Naive thymus-derived CD4-positive, alpha-beta T cell (primary cell): ENCODE measurements at places on chromosomes 11 and 22.

DNA sequence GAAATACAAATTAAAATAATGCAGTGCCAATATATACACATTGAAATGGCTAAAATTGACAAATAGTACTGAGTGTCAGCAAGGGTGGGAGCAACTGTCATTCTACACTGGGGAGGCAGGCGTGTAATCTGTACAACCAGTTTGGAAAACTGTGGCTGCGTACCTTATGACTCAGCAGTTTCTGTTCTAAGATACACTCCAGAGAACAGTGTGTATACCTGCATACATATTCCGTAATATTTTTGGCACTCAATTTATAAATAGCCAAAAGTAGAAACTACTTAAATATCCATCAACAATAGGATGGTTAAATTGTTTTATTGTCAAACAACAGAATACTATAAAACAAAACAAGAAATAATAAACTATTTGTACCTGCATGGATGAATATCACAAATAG, 57.6 kb downstream of the RNF169 start:
- H3K27me3 ChIP-seq, result no peaks in the 10 kb centered on the region
- DNase-seq, result no peak
- no peak overlapping the region for H3K4me3 ChIP-seq
- no peaks in the 10 kb centered on the region for H3K36me3 ChIP-seq
- H3K27ac ChIP-seq, result no peak overlapping the region
- no peaks in the 10 kb centered on the region for H3K4me1 ChIP-seq

DNA sequence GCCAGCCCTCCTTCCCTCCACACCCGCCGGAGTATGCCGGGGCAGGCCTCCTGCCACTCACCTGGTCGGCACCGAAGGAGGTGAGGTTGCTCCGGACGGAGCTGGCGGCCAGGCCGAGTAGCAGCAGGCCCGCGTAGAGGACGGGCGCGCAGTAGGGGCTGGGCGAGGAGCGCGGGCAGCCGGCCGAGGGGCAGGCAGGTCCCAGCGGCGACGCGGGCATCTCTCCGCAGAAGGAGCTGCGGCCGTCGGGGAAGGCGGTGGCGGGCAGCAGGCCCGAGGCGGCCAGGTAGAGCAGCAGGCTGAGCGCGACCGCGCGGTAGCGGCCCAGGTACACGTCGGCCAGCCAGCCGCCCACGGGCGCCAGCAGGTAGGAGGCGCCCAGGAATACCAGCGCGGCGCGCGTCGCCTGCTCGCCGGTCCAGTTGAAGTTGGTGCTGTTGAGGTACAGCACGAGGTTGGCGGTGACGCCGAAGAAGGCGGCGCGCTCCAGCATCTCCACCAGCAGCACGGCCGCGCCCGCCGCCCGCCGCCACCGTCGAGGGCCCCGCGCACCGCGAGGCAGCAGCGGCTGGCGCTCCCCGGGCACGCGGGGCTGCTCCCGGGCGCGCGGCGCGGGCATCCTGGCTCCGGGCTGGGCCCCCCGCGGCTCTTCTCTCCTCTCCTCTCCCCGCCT, 907 bp downstream of the SLC15A3 start:
- no peaks in the 10 kb centered on the region for H3K4me1 ChIP-seq
- peak; percentile 48 for DNase-seq
- no peaks in the 10 kb centered on the region for H3K27me3 ChIP-seq

DNA sequence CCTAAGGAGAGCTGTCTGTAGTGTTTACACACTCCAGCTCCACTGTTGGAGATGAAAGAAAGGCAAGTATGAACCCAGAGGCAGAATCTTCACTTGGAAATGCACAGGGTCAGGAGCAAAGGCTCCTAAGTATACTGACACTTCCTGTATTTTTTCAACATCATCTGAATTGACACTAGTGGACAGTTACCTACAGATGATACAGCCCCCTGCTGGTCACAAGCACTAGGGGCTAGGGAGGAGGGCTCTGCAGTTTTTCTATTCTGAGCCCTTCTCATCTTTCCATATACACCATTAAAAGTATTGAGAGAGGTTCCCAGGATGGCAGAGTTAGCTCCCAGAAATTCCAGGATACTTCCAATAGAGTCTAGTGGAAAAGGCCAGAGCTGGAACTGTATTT, 290.3 kb upstream of the API5 start:
- no peak overlapping the region for H3K27ac ChIP-seq
- no peaks in the 10 kb centered on the region for H3K4me1 ChIP-seq
- no peaks in the 10 kb centered on the region for H3K36me3 ChIP-seq
- H3K4me3 ChIP-seq, result no peak overlapping the region
- H3K27me3 ChIP-seq, result no peaks in the 10 kb centered on the region
- DNase-seq, result no peak

DNA sequence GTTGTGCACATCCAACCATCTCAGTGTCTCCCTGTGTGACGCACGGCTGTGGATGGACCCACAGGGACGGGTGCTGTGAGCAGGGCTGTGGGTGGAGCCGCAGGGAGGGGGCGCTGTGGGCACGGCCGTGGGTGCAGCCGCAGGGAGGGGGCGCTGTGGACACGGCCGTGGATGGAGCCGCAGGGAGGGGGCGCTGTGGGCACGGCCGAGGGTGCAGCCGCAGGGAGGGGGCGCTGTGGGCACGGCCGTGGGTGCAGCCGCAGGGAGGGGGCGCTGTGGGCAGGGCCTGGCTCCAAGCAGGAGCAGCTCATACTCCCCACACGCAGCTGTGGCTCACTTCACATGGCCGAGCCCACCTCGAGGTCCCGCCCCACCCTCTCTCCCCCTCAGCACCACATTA, 6.0 kb upstream of the MAPK11 start:
- H3K27me3 ChIP-seq, result no peaks in the 10 kb centered on the region
- no peak for DNase-seq
- no peaks in the 10 kb centered on the region for H3K36me3 ChIP-seq
- H3K27ac ChIP-seq, result no peak overlapping the region
- peaks cover 3% of the 10 kb centered on the region for H3K4me1 ChIP-seq
- no peak overlapping the region for H3K4me3 ChIP-seq

- peaks cover 3% of the 10 kb centered on the region for H3K27me3 ChIP-seq
- H3K27ac ChIP-seq, result no peak overlapping the region
- H3K4me3 ChIP-seq, result no peak overlapping the region
- H3K4me1 ChIP-seq, result peaks cover 12% of the 10 kb centered on the region
- H3K36me3 ChIP-seq, result no peaks in the 10 kb centered on the region
- no peak for DNase-seq
These were observed 4.3 kb downstream of the CADM1 start for GRCh38 chr11:115499891-115500290.

DNA sequence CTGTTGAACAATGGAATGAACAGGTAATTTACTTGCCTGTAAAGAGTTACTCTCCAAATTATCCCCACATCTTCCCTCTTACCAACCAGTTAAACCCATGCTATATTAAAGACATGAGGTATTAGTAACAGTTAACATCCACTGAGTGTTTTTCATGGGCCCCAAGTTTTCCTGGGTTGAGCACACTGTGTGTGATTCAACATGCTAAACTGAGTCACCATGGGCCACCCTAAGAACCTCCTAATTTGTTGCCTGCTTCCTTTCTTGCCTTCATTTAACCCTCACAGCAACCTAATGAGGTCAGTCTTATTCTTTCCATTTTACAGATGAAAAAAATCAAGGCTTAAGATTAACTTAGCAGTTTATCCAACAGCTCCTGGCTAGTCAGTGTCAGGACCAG, 51.0 kb downstream of the GALNT18 start:
- no peaks in the 10 kb centered on the region for H3K36me3 ChIP-seq
- H3K27me3 ChIP-seq, result no peaks in the 10 kb centered on the region
- no peak overlapping the region for H3K27ac ChIP-seq
- no peaks in the 10 kb centered on the region for H3K4me1 ChIP-seq
- DNase-seq, result no peak
- no peak overlapping the region for H3K4me3 ChIP-seq

DNA sequence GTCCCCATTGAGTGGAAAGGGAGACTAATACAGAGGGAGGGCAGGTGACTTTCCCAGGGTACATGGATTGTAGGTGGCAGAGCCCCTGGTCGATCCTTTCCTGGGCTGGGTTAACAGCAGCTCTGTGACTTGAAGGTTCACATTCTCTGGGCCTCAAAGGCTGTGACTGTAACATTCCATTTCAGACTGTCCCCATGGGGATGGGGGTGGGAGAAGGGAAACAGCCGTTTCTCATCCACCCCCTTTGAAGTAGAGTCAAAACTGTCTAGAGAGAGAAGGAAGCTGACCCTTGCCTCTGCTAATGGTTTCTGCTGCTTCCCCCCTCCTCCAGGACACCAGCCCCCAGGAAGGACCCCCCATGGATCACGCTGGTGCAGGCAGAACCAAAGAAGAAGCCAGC, 19.2 kb downstream of the MICALL1 start:
- no peaks in the 10 kb centered on the region for H3K27me3 ChIP-seq
- H3K36me3 ChIP-seq, result no peaks in the 10 kb centered on the region
- no peak overlapping the region for H3K27ac ChIP-seq
- H3K4me1 ChIP-seq, result no peaks in the 10 kb centered on the region
- no peak overlapping the region for H3K4me3 ChIP-seq

- H3K27me3 ChIP-seq, result no peaks in the 10 kb centered on the region
- no peak for DNase-seq
- H3K4me1 ChIP-seq, result no peaks in the 10 kb centered on the region
- H3K36me3 ChIP-seq, result peaks cover 46% of the 10 kb centered on the region
These were observed 2.2 kb downstream of the CPT1B start for GRCh38 chr22:50576070-50576469.

- no peak overlapping the region for H3K27ac ChIP-seq
- DNase-seq, result no peak
- H3K36me3 ChIP-seq, result no peaks in the 10 kb centered on the region
- H3K4me3 ChIP-seq, result no peak overlapping the region
- no peaks in the 10 kb centered on the region for H3K4me1 ChIP-seq
These were observed 5.6 kb upstream of the SMCO4 start for GRCh38 chr11:93548679-93549319.

DNA sequence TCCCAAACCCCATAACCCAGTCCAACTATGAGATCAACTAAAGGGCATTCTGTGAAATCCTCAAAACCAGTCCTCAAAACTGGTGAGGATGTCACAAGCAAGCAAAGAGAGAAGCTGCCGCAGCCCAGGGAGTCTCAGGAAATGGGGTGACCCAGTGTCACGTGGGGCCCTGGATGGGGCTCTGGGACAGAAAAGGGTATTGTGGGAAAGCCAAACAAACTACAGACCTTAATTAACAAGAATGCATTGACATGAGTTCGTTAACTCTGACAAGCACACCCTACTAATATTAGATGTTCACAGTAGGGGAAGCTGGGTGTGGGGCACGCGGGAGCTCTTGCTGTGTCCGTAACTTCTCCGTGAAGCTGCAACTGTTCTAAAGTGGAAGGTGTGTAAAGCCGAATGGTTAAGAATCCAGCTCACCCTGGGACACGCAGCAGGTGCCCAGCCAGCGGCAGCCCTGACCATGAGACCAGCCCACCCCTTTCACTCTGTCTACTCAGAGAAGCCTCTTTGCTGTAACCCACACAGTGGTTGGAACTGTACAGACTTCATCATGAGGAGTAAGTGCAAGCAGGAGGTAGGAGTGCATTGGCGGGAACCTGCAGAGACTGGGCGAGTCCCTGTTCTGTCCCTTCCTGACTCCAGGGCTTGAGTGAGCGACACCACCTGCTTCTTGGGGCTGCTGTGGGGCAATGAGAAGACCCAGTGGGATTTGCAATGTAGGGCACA, 17.9 kb downstream of the LINC01488 start:
- no peak overlapping the region for H3K27ac ChIP-seq
- H3K4me1 ChIP-seq, result no peaks in the 10 kb centered on the region
- no peak overlapping the region for H3K4me3 ChIP-seq
- no peaks in the 10 kb centered on the region for H3K27me3 ChIP-seq
- no peak for DNase-seq
- H3K36me3 ChIP-seq, result no peaks in the 10 kb centered on the region

DNA sequence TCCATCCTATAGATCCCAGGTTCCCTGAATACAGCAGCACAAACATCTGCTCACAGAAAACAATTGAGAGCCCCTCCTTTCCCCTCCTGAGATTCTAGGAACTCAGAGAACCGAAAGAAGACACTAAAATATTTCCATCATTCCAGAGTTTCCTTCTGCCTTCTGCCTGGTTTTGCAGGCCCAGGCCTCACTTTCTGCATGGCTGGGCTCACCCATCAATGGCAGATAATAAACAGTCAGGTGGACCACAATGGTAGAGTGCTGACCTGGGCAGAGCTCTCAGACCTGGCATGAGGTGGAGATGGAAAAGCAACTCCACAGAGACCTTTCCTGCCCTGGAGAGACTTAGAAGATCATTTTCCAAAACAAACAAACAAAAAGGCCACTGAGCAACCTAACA, 389.1 kb downstream of the NXPE2 start:
- H3K27ac ChIP-seq, result no peak overlapping the region
- H3K27me3 ChIP-seq, result no peaks in the 10 kb centered on the region
- no peaks in the 10 kb centered on the region for H3K4me1 ChIP-seq
- no peak for DNase-seq
- H3K4me3 ChIP-seq, result no peak overlapping the region
